ENCODE measurements at places on chromosomes 13 and 19.

GRCh38 chr19:20558011-20558410, 7.6 kb downstream of the ZNF737 start:
- no peak for DNase-seq

DNA sequence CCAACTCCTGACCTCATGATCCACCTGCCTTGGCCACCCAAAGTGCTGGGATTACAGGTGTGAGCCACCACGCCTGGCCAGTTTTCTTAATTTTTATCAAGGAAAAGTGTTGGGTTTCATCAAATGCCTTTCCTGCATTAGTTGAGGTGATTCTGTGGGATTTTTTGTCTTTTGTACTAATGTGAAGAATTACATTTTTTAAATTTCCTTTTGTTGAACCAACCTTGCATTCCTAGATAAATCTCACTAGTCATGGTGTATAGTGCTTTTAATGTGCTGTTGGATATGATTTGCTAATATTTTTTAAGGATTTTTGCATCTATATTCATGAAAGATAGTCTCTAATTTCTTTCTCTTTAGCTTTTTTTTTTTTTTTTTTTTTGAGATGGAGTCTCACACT, 2.4 kb upstream of the ZNF560 start:
- DNase-seq, result no peak

DNA sequence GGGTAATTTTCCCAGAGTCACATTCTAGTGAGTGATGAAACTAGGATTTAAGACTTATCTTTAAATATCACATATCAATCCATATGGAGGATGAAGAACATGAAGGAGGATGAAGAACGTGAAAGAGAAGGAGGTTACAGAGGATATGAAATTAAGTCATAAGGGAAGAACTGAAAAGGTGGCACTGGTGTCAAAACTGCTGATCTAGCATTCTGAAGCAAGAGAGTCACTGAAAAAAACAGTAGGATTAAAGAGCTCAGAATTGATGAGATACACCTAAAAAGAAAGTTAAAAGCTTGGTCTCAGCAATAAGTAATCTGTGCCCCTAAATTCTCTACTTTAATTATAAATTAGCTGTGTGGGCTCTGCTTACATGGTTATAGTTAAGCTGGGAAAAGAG, 156.5 kb downstream of the KCTD12 start:
- peak; percentile 32 for DNase-seq

DNA sequence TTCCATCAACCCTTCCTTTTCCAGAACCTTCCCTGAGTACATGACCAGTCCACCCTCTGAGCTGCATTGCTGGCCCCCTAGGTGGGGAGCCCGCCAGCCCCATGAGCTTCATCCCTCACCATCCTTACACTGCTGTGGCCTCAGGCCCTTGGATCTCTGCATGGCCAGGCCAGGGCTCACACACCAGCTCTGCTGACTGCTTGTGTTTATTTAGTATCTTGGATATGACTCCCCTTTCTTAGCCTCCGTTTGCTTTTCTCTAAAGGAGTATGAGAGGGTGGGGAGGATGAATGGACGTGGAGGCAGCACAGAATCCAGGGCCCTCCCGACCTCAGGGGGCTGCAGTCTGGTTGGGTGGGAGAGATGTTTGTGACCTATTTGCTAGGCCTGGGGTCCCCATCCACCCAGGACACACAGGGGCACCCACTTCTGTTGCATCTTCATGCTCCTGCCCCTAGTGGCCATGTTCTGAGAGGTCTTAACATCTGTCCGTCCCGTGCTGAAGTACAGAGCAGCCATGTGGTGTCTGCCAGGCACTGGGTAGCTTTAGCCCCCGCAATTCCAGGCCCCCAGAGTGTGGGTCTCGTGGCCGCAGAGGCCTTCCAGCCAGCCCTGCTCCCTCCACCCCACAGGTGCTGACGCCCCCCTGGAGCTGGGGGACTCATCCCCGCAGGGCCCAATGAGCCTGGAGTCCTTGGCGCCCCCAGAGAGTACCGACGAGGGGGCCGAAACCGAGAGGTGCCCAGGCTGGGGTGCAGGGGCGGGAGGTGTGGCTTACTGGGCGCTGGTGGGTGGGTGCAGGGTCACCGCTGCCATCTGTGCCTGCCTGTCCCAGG, 13.0 kb downstream of the ARHGEF1 start:
- no peak for DNase-seq

DNA sequence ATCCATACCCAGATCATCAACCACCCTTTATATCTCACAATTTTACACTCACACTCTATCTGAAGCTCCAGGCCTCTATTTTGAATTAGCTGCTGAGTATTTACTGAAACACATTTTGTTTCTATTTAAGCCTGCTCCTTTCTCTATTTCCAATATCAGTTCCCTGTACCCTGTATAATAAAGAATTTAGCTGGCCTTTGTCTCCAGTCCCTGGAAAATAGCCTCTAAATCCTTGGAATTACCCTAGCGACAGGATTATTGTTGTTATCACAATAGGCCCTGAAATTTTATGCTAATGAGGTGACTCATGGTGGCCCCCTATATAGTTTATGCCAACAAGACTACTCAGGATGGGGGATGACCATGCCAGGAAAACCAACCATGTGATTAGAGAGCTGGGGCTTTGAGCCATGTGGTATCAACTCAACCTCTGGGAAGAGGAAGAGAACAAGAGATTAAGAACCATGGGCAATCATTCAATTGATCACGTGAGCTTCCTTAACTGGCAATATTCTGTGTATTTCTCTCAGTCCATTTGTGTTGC, 72.7 kb downstream of the KATNAL1 start:
- DNase-seq, result no peak

DNA sequence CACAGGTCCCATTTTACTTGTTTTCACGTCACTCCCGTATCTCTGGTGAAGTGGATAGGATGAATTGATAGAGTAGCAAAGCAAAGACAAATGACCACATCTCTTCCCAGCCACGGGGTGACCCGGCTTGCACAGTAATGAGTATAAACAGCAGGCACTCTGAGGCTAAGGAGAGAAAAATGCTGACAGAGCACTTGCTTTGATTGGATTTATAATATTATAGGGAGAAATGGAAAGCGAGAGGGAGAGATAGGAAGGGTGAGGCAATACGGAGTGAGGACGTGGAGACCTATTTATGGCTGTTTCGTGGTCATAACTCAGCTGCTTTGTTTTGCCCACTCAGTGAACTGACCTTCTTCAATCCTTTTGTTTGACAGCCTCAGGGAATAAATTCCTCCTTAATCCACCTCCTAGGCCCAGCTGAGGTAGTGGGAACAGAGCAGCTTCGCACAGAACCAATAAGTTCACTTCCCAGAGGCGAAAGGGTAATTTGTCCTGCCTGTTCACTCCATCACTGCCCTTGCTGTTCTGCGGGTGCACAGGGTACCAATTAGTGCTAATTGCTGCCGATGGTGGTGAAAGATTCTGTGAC, 68.6 kb downstream of the ERCC5 start:
- no peak for DNase-seq

- no peak for DNase-seq
Measured at GRCh38 chr19:4449022-4449638, 8.5 kb downstream of the UBXN6 start.

DNA sequence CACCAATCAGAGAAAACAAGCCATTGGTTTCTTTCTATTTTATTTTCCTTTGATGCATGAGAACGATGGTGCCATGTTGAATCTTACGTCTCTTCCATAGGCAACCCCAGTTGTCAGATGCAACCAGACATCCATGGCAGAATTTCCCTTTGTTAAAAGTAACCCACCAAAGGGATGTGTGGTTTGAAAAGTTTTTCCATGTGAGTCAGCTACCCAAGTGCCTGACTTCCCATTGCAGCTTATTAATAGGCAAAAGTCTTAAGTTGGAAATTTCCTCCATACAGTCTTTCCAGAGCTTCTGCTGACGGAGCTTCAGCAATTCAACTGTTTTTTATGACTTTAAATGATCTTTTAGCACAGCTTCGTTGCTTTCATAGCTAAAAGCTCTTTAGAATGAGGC, 73.8 kb upstream of the FAM216B start:
- DNase-seq, result no peak

GRCh38 chr13:27954406-27954851, 14.7 kb downstream of the CDX2 start:
- no peak for DNase-seq

DNA sequence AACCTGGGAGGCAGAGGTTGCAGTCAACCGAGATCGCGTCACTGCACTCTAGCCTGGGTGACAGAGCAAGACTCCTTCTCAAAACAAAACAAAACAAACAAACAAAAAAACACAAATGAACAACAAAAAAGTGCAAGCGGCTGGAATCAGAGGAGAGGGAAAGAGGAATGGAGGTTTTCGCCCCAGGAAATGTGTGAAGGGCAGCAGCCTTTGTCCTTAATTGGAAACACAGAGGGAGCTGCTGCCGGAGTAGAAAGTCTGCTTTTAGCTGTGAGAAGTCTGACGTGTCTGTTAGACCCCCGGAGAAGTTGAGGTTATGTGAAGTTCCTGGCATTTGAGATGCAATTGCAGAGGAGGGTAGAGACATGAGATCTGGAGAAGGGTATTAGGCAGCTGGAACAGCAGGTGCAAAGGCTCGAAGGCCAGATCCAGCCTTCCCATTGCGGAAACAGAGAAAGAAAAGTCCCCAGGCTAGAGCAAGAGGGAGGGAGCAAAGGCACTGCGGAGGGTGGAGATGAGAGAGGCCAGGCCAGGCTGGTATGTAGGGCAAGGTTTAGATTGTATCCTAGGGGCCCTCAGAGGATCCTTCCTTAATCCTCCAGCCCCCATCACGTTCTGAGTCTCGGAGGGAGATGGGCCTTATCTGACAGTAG, 473 bp downstream of the TMIGD2 start:
- DNase-seq, result no peak

GRCh38 chr19:48370955-48371354, 6.8 kb downstream of the SYNGR4 start:
- DNase-seq, result no peak

DNA sequence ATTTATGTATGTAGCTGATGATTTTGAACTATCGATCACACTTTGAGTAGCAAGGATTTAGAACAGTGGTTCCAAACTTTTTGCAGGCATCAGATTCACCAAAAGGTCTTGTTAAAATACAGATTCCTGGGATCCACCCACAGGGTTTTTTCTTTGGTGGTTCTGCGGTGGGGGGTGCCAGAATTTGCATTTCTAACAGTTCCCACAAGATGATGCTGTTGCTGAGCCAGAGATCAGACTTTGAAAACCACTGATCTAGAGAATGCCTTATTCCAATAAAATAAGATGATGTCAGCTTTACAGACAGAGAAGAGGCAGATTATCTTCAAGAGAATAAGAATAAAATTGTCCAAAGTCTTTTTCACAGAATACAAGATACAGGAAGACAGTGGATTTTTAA, 80.9 kb upstream of the SHISA2 start:
- DNase-seq, result peak; percentile 11

- no peak for DNase-seq
Measured at GRCh38 chr19:29376855-29377354, 148.9 kb upstream of the VSTM2B start.

DNA sequence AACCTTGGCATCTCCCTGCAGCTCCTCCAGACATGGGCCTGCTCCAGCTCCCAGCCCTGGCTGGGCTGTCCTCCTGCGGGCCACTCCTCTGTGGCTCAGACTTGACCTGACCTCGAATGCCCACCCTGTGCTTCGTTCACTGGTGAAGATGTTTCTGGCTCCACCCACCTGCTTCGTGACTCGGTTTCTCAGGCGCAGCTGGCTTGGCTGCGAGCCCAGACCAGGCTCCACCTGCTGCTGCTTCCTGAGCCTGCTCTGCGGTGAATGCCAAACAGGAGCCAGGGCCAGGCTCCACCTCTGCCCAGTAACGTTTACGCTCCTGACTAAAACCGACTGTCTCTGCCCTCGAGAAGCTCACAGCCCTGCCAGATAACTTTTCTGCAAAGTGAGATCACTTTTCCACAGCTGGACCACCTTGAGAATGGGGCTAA, 8.9 kb upstream of the RSPH6A start:
- peak; percentile 25 for DNase-seq

DNA sequence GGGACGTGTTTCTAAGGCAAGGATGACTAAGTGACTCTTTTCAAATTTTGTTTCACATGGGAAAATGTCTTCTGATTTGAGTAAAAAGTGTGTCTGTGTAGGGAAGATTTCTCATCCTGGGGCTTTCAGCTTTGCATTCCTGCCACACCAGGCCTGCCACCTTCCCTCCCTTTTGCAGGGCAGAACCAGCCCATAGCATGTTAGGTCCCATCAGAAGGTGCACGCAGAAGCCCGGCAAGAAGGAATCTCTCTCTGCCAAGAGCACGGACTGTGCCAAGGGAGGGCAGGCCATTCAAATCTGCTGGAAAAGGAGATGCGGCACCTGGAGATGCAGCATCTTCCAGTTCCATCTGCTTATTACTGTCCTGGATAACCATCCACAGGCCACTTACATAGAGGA, 212.0 kb downstream of the SLC7A1 start:
- DNase-seq, result no peak

GRCh38 chr19:44684892-44685863, 13.8 kb upstream of the CEACAM16 start:
- DNase-seq, result no peak

GRCh38 chr19:8642561-8642960, 12.1 kb downstream of the NFILZ start:
- no peak for DNase-seq

GRCh38 chr19:17511724-17512573, 500 bp downstream of the PGLS start:
- DNase-seq, result peak; percentile 81

GRCh38 chr13:100835695-100836094, 161.1 kb upstream of the TMTC4 start:
- DNase-seq, result no peak

DNA sequence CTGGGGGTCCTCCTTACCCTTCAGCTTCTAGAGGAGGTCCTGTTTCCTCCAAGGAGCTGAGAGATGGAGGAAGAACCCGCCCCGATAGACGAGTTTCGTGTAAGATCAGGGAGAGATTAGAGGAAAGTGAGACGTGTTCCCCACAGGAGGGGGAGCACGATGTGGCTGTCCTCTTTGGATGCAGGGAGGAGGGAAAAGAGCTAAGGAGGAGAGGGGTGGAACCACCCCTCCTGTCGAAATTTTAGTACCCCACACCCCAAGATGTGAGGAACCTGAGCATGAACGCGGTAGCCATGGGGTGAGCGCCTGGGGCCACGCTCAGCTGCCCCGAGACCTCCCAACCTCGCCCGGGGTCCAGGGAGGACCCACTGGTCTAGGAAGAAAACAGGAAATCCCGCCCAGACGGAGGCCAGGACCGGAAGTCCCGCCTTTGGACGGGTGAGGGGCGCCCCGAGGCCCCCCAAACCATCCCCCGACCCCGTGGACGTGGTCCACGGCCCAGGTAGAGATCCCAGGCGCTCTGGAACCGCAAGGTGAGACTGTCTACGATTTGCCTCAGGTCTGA, 1.2 kb downstream of the AKT1S1 start:
- DNase-seq, result peak; percentile 52

- DNase-seq, result no peak
Measured at GRCh38 chr13:35768073-35768472, 291.6 kb upstream of the MAB21L1 start.

DNA sequence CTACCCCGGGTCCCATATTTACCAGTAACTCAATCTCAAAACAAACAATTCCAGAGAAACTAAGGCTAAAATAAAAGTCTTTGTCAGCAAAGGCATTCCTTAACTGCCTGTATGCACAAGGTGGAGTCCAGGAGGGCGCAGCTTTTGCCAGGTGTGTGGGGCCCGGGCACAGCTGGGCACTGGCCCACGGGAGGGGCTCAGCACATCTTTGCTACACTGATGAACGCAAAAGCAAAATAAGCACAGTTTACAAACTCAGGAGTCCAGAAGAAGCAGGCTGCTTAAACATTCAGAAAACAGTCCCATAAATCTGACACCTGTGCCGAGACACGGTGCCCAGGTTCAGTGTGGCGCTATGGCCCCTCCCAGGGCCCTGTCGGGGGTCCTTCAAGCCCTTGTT, 70.8 kb downstream of the SLC7A1 start:
- DNase-seq, result no peak

GRCh38 chr13:46996316-46997030, 99.6 kb upstream of the HTR2A start:
- no peak for DNase-seq

GRCh38 chr13:51223560-51224270, 1.5 kb downstream of the FAM124A start:
- no peak for DNase-seq

Measured in RPMI8226 (cell line).